Large intestine (tissue), 12 donors: ENCODE measurements at places on chromosomes 7 and 10.

- no peak for DNase-seq
Measured at GRCh38 chr10:86366902-86367151, 232 bp upstream of the GRID1 start.

DNA sequence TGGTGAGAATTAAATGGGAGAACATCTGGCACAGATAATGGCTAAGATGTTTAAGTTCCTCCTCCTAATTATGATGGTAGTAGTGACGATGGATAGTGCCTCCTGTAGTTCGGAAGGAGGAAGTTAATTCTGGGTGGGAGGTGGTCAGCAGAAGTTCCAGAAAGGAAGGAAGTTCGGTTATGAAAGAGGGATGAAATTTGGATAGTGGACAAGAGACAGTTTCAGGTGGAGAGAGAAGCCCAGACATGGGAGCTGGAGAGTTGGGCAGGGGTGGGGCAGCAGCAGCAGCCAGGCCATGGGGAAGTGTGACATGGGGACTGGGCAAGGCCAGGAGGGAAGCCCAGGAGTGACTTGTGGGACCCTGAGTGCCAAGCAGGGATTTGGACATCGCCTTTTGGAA, 99.5 kb downstream of the CCNY start:
- DNase-seq: no peak

DNA sequence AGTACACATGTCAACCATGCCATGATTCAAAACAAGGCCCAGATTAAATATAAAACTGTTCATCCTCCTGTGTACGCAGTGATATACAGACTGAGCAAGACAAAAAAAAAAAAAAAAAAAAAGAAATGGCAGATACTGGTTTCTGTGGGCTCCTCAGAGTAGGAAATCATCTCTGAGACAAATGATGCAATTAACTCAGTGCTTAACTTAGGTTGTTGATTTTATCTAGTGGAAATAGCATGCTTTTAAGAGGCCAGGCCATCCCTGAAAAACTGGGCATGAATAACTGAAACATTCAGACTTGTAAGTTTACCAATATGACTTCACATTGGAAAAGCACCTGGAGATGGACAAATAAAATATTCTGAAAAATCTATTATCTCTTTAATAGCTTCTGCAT, 69.0 kb downstream of the DKK1 start:
- no peak for DNase-seq

- peak; percentile 86 for DNase-seq
Measured at GRCh38 chr10:103491729-103492364, 1.7 kb upstream of the NEURL1 start.
